ENCODE measurements at places on chromosomes 16 and 17. TPM values are rescaled to one million over a fixed set of nuclear protein-coding genes. Genes with fewer than 3 reads are reported as not detected.

- H3K27ac ChIP-seq: no peak overlapping the region
- no peaks in the 10 kb centered on the region for H3K4me1 ChIP-seq
- DNase-seq: no peak
Observed at GRCh38 chr16:7755347-7755882, 422.8 kb downstream of the RBFOX1 start.

HOXB7 gene
- polyA plus RNA-seq: 0.87 TPM

DNA sequence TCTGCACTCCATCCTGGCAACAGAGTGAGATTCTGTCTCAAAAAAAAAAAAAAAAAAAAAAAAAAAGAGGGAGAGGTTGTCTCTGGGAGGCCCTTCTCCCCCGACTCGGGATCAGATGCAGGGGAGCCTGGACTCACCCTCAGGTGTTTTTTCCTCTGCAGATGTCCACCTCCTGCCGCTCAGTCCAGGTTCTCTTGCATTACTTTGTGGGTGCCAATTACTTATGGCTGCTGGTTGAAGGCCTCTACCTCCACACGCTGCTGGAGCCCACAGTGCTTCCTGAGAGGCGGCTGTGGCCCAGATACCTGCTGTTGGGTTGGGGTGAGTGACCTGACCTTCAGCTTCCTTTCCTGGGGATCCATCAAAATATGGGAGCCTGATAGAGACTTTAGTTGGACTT is 34.1 kb downstream of the GLP2R start:
- H3K36me3 ChIP-seq: no peaks in the 10 kb centered on the region
- H3K4me1 ChIP-seq: no peaks in the 10 kb centered on the region
- no peak for DNase-seq
- no peaks in the 10 kb centered on the region for H3K27me3 ChIP-seq
- H3K4me3 ChIP-seq: no peak overlapping the region
- no peak overlapping the region for H3K27ac ChIP-seq

SPATA32 gene
- 0.33 TPM for polyA plus RNA-seq
